ENCODE measurements at places on chromosomes 1 and 21. TPM values are rescaled to one million over a fixed set of nuclear protein-coding genes. Genes with fewer than 3 reads are reported as not detected.

GRCh38 chr21:30486180-30486579 is 1.1 kb downstream of the KRTAP19-2 start:
- no peak for DNase-seq

GRCh38 chr21:31158789-31159581 is 120.7 kb upstream of the KRTAP19-8 start:
- DNase-seq: no peak

- no peak for DNase-seq
Observed at GRCh38 chr1:177789956-177790355, 179.9 kb downstream of the SEC16B start.

Gene RXRG
- not detected for total RNA-seq

Gene TFF2
- not detected for total RNA-seq

DNA sequence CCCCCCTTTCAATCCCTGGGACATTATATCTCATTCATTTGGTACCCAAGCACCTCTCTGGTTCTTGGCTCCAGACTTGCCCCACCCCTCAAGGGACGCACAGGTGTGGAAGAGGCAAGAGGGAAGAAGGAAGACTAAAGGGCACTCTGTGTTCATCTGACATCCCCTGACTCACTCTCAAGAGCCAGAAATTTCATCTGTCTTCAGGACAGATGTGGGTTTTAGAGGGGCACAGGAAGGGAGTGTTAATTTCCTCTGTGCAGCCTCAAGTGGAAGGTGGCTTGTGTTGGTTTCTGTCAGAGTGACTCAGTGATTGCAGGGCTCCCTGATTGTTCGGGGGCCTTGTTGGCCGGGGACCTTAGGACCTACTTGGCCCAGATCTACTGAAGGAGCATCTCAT is 2.4 kb downstream of the C2CD4D start:
- DNase-seq: no peak

- DNase-seq: no peak
Observed at GRCh38 chr1:89466307-89466930, 58.2 kb upstream of the LRRC8B start.

DNA sequence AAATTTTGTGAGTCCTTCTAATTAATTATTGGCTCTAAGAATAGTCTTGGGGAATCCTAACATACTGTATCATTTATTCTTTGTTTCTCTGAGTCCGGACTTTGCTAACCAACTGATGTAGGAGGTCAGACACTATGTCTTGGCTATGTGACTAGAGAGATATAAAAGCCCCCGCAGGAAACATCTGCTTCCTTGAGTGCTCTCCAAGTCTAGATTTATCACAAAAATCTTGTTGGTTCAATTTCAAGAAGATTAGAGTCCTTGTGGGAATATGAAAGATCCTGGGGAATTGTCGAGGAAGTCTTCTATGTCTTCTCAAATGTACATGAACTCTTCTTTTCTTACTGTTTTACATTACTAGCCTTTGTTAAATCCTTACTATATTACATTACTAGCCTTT is 1712.5 kb downstream of the NCAM2 start:
- DNase-seq: no peak

- DNase-seq: no peak
Observed at GRCh38 chr1:70146488-70146887, 58.9 kb downstream of the LRRC40 start.

Gene SLC6A17
- total RNA-seq: not detected

Gene ZNF678
- 8.1 TPM for total RNA-seq

Gene LRRIQ3
- total RNA-seq: not detected

DNA sequence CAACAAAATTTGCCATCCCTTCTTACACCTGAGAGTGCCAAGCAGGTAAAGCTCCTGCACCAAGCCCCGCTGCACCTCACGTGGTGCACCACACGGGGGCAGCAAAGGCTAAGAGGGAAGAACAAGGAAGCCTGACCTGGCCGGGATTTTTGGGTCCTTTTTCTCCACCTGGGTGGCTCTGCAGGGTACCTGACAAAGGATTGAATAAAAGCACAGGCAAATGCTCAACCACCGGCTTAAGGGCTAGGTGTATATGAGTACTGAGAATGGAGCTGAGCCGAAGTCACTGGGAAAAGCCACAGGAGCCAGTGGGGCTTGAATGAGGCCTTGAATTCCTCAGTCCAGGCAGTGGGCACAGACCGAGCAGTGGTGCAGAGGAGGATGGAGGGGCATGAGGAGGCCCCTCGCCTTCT is 36.4 kb downstream of the ZNF697 start:
- DNase-seq: peak; percentile 93

DNA sequence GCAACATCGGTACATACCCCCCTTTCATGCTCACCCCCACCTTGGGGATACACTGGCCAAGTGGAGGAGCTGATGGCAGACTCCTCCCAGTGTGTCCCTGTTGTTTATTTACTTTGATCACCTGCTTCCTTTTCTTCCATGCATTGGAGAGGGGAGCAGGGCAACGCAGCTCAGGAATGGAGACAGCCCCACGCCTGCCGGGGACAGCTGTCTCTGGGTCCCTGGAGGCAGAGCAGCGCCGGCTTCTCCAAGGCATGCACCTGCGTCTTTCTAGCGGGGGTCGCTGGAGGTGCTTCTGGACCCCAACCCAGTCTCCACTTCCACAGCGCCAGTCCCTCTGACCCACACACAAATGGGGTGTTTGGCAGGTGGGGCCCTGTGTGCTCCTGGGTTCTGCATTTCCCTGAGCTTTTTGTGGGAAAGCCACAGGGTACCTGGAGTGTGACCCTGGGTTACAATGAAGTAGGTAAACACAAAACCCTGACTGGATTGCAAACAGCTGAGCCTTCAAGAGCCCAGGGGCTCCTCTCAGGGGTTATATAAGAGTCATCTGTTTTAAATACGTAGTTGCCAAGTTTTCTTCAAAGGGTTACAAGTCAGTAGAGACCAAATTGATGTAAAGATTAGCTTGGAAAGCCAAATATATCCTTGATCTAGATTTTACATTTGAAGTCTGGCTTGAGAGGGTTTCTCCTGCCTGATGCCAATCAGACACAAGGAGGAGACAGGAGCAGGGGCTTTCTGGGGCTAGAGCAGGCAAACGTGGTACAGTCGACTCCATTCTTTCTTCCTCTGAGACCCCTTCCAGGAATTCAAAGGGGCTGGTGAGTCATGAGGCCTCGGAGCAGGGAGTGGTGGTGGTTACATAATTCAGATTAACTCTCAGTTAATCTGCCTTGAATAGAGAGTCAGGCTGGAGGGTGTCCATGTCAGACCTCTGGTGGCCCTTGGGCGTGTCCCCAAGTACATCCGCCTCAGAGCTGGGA is 4.5 kb downstream of the AJAP1 start:
- DNase-seq: no peak

Gene DDI2
- 38.0 TPM for total RNA-seq

DNA sequence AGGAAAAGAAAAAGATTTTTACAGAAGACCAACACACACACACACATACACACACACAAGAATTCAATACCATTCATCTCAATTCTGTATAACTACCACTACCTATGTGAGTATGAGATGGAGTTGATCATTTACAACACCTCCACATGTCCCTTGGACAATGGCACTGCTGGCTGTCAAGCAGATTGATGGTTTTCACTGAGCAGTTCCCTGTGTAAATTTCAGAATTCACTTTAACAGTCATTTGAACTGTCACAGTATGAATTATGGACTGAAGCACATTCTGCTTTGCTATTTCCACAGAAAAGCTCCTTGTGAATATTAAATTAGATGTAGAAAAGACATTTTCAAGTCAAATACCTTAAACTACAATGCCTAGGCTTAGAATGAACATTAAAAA is 14.3 kb downstream of the KCNT2 start:
- no peak for DNase-seq

DNA sequence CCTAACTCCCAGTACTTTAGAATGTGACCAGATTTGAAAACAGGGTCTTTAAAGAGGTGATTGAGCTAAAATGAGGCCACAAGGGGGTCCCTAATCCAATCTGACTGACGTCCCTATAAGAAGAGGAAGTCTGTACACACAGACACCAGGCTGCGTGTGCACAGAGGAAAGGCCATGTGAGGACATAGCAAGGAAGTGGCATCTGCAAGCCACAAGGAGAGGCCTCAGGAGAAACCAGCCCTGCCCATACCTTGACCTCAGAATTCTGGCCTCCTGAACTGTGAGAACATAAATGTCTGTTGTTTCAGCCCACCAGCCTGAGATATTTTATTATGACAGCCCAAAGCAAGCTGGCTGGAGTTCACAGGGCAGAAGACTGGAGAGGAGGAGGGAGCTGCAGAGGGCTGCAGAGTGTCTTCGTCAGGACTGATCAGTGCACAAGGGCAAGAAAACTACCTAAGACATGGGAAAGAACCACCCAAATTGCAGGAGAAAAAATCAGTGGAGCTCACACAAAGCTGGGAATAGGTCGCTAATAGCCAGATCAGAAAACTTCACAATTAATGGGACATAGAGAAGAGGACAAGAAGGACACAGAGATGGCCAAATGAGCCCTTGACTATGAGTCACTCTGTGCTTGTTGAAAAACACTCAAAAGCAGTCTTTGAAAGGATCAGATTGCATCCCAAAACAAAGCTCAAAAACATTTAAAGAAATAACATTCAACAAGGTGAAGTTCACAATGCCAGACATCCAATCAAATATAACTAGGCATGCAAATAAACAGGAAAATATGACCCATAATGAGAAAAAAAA is 14.1 kb upstream of the WNT9A start:
- DNase-seq: no peak

- peak; percentile 83 for DNase-seq
Observed at GRCh38 chr1:1333551-1334241, 2.6 kb downstream of the TAS1R3 start.

- no peak for DNase-seq
Observed at GRCh38 chr1:173871091-173871490, 2.9 kb downstream of the ZBTB37 start.

GRCh38 chr1:118335331-118335732 is 150.3 kb upstream of the SPAG17 start:
- DNase-seq: no peak

- DNase-seq: peak; percentile 70
Observed at GRCh38 chr1:199113265-199113869, 474.5 kb downstream of the PTPRC start.

GRCh38 chr1:163410073-163410999 is 88.6 kb downstream of the NUF2 start:
- no peak for DNase-seq

- DNase-seq: no peak
Observed at GRCh38 chr21:33330726-33331125, 6.0 kb downstream of the IFNAR1 start.

Gene PDE4B
- 11.9 TPM for total RNA-seq

DNA sequence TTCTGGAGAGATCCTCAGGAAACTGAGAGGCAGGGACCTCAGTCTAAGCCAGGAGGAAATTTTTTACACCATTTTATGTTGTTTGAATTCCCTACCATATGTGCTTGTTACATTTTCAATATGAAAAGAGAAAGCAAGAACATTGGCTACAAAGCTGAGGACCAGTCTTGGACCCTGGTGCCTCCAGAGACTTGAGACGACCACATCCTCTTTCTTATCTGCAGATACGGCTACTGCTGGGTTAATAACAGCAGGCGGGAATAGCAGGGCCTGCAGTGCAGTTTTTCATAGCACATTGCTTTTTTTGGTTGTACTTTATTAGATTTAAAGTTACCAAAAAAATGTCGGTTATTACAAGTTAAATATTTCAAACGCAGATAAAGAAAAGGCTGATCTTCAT is 3.9 kb downstream of the KDM4A start:
- no peak for DNase-seq

DNA sequence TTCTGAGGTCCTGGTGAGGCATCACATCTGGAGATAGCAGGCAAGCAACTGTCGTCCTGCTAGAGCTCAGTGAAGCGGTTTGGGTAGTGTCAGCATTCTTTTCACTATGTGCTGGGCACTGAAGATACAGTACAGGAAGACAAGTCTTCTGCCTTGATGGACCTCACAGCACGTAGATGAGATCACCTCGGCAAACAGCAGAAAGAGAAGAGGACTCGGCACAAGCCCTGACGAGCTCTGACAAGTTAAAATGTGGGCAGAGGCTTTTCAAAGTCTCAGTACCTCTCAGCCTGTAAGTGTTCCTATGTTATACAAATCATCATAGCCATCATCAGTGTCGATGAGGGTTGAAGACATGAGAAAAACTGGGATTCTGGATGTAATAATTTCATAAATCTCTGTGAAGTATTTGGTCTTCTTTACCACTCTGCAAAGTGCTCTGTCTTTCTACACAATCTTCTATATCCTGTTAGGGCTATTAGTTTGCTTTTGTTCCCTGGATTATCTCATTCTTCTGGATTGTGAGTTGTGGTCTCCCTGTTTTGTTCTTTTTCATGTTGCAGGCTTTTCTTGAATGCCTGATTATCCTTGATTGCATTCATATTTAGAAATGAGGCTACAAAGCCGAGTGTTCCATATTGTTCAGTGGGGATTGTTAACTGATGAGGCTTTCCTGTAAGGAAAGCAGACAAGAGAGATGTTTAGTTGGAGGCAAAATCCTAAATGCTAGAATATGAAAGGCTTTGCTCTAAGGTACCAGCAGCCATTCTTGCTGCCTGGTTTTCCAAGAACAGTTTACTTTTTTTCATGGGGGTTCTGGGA is 24.2 kb downstream of the MAEL start:
- no peak for DNase-seq

Gene ZNF691
- 17.8 TPM for total RNA-seq

DNA sequence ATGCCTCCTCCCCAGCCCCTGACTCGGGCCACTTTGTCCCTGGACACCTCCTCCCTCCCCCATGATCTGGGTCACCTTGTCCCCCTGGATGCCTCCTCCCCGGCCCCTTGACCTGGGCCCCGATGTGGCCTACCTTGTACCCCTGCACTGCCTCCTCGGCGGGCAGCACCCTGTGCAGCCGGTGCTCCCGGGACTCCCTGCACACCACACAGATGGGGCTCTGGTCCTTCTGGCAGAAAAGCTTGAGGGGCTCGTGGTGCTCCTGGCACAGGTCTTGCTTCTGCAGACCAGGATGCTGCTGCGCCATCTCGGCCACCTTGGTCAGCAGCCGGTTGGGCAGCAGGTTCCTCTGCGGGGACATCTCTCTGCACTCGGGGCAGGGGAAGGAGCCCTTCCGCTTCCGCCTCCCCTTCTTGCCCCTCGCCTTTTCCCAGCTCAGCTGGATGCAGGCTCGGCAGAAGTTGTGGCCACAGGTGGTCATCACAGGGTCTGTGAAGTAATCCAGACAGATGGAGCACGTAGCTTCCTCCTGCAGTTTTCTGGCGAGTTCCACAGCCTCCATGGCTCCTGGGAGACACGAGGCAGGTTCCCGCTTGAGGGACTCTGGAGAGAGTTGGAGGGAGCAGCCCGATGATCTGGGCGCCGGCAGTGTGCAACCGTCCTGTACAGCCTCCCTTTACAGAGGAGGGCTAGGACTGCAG is 2.0 kb downstream of the TRIM17 start:
- DNase-seq: no peak

Gene STMN1
- 51.4 TPM for total RNA-seq

GRCh38 chr1:160868141-160868540 is 5.5 kb upstream of the CD244 start:
- DNase-seq: no peak

Gene PKLR
- not detected for total RNA-seq

Gene KRTAP11-1
- total RNA-seq: not detected

Data from upper lobe of left lung (tissue), 6 donors.